ENCODE measurements at places on chromosomes 11 and 22.

- DNase-seq: no peak
Measured at GRCh38 chr11:117949062-117949461, 19.9 kb upstream of the TMPRSS13 start.

- no peak for DNase-seq
Measured at GRCh38 chr11:124812876-124813275, 12.7 kb upstream of the MSANTD2 start.

DNA sequence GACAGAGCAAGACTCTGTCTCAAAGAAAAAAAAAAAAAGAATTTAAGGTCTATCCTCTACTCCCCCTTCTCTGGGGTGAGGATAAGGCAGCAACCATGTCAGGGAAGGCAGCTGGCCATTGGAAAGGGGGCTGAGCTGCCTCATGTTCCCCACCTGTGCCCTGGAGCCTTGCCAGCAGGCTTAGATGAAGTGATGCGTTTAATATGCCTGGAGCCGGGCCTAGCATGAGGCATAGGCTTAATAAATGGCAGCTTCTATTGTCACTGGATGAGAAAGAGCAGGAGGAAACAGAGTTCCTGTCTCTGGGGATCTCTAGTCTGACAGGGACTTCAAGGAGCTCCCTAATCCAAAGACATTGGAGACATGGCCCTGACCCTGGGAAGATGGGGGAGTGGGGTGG lies 3.2 kb upstream of the KCNE3 start:
- DNase-seq: no peak

DNA sequence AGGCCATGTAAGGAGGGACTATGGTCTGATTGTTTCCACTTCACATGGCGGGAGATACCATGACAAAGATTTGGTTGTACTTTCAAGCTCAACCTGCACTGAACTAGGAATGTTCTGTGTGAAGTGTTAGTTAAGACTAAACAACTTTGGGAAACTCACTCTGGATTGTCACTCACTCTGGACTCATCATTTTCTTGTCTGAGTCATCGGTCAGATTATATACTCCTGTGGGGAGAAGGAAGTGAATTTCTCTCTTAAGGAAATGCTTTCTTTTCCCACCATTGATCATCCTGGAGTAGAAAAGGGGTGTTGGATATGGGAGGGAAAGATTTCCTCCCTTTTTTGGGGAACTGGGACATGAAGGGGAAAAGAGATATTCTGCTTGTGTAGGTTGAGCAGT lies 26.9 kb upstream of the CAT start:
- no peak for DNase-seq

GRCh38 chr22:37639070-37639760 lies at the start of gene SH3BP1:
Gene SH3BP1, plus strand, starts transcription at chr22:37639669. Its CDS starts 119 bp downstream, at chr22:37639788.
- peak; percentile 85 for DNase-seq
